ENCODE measurements at places on chromosomes 16 and 17. TPM values are rescaled to one million over a fixed set of nuclear protein-coding genes. Genes with fewer than 3 reads are reported as not detected.

The MMP25 gene
- not detected for total RNA-seq

The RCVRN gene
- not detected for total RNA-seq

DNA sequence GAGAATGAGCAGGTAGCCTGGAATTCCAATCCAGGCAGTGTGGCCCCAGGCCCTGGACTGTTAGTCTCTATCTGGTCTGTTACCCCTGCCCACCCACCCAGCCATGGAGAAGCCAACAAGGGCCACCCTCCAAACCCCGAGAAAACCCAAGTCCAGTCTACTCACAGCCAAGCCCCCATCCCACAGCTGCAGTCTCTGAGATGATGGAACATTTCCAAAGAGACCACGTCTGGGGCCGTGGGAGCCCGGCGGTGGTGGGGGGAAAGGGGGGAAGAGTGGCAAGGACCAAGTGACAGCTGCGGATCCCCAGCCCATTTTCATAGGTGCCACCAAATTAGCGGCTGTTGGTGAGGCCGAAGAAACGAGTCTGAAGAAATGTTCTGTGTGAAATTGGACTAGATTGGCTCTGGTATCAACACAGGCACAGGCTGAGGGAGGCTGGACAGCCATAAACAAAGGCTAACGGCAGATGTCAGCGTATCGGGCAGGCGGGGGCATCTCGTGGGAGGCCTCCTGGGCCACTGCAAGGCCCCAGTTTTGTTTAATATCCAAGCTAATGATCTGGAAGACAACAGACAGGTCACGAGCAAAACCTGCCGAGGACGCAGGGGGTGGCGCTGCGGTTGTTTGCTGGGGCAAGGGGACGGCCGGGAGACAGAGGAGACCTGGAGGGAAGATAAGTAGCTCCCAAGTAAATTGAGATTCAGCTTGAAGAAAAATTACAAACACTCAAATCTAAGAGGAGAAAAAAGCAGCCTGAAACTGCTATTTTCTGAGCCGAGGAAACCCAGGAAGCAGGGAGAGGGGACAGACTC is 53.4 kb downstream of the RBFOX3 start:
- no peaks in the 10 kb centered on the region for H3K36me3 ChIP-seq
- H3K4me1 ChIP-seq = no peaks in the 10 kb centered on the region
- no peak overlapping the region for H3K27ac ChIP-seq
- peaks cover 31% of the 10 kb centered on the region for H3K27me3 ChIP-seq

DNA sequence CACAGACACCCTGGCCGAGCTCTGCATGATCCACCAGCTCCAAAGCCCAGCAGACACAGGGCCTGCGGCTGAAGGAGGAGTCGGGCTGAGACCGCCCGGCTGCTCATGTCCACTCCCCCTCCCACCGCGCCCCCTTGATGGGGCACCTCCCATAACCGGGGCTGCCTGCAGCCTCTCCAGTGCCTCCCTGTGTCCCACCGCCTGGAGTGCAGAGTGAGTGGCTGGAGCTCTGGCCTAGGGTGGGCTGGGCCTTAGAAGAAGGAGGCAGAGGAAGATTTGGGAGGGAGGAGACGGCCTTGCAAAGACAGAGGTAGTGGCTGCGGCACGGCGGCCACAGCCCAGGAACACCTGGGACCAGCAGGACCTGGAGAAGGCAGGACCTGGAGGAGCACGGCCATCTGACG is 4.0 kb downstream of the CBFA2T3 start:
- no peaks in the 10 kb centered on the region for H3K4me1 ChIP-seq
- DNase-seq = no peak

The MED31 gene
- total RNA-seq = 24.2 TPM

GRCh38 chr16:10575506-10576130 is 4.8 kb downstream of the EMP2 start:
- no peaks in the 10 kb centered on the region for H3K36me3 ChIP-seq
- H3K4me1 ChIP-seq = peaks cover 33% of the 10 kb centered on the region
- H3K27me3 ChIP-seq = no peaks in the 10 kb centered on the region
- no peak overlapping the region for H3K27ac ChIP-seq
- no peak overlapping the region for H3K4me3 ChIP-seq

- H3K4me3 ChIP-seq = peak overlapping the region; percentile 69
- peaks cover 12% of the 10 kb centered on the region for H3K4me1 ChIP-seq
- no peak overlapping the region for H3K27ac ChIP-seq
These were observed 27.3 kb downstream of the SLFN11 start for GRCh38 chr17:35345926-35346771.

DNA sequence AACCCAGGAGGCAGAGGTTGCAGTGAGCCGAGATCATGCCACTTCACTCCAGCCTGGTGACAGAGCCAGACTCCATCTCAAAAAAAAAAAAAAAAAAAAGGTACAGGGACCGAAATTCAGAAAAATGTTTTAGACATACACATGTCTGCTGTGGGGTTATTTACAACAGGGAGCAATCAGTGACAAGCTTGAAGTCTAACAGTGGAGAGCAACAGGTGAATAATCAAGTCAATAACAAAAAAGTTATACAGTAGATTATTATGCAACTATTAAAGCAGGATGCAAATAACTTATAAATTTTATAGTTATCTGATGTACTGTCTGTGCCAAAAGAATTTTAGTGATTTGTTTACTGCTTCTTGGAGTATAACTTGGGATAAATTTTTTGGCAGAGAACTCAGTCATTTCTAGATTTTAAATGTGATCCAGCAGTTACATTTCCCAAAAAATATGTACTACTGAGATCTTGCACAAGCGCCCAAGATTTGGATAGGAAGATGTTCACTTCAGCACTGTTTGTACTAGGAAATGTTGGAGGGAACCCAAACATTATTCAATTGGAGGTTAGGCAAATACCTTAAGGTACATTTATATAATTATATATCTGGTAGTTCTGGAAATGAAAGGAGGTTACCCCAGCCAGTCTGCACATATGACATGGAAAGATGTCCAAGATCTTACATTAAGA is 34.1 kb downstream of the EEF2K start:
- DNase-seq = no peak

DNA sequence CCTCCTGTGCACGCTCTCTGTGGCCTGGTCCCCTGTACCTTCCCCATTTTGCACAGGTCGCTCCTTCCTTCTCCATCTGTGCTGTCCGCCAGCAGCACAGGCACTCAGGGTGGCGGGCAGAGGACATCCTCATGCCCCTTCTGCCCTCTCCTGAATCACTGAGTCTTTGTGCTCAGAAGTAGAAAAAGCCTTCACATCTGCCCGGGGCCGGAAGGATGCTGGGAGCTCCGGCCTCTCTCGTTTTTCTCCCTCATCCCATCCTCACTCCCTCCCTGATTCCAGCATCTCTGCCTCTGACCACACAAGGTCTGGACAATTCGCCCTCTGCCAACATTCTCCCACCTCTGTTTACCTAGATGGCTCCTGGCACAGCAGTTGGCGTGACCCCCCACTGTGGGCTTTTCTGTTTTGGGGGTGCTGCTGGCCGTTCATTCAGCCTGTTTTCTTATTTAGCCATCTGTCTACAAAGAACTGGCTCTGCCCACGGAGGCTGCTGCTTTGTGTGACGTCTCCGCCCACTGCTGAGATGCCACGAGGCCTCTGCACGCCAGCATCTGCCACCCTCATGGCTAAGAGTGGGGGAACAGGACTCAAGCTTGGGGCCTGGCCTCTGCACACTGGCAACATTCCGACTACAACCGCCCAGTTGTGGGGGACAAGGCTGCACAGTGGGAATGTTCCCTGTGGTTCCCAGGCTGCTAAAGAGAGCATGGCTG is 36.7 kb downstream of the SEC14L5 start:
- peaks cover 22% of the 10 kb centered on the region for H3K27me3 ChIP-seq
- no peak overlapping the region for H3K27ac ChIP-seq
- H3K4me1 ChIP-seq = no peaks in the 10 kb centered on the region
- no peaks in the 10 kb centered on the region for H3K36me3 ChIP-seq
- no peak for DNase-seq

DNA sequence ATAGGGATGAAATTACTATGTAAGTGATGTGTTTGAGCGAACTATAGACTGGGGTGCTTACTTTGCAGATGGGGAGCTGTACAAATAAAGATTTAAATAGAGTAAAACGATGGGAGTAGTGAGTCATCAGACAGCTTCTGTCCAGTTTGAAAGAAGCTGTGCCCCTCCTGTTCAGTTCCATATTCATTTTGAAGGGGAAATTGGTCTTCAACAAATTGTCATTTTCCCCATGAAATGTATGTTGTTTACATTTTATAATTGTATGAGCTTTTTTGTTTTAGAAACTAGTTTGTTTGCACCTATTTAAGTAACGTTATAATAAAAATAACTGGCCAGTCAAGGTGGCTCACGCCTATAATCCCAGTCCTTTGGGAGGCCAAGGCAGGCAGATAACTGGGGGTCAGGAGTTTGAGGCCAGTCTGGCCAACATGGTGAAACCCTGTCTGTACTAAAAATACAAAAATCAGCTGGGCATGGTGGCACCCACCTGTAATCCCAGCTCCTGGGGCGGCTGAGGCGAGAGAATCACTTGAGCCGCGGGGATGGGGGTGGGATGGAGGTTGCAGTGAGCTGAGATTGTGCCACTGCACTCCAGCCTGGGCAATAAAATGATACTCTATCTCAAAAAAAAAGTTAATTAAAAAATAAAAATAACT is 20.2 kb downstream of the SEC14L1 start:
- no peak overlapping the region for H3K4me3 ChIP-seq
- H3K4me1 ChIP-seq = peaks cover 56% of the 10 kb centered on the region
- peak overlapping the region; percentile 50 for H3K27ac ChIP-seq
- H3K36me3 ChIP-seq = peaks cover 7% of the 10 kb centered on the region
- no peak for DNase-seq

DNA sequence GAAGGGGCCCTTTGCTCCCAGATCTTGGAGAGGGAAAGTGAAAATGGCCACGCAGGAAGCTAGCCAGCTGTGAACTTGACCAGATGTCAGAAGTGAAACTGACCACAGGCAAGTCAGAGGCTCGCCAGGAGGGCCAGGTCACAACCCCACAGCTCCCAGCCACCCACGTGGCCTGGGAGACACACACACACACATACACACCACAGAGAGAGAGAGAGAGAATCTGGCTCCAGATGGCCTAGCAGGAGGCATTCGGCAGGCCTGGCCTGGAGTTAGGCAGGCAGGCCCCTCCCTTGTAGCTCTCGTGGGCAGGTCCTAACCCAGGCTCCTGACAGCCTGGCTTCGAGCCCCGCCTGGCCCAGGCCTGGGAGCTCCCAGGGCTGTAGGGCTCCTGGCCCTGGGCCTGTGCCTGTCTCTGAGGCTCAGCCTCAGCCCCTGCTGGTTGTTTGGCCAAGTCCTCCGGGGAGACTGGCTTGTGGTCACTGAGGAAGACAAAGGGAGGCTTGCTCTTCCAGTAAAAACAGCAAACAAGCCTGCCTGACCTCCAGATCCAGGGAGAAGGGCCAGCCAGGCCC is 20.2 kb downstream of the NGFR start:
- peak; percentile 95 for DNase-seq
- no peak overlapping the region for H3K4me3 ChIP-seq
- peaks cover 8% of the 10 kb centered on the region for H3K27me3 ChIP-seq
- H3K4me1 ChIP-seq = peaks cover 26% of the 10 kb centered on the region

DNA sequence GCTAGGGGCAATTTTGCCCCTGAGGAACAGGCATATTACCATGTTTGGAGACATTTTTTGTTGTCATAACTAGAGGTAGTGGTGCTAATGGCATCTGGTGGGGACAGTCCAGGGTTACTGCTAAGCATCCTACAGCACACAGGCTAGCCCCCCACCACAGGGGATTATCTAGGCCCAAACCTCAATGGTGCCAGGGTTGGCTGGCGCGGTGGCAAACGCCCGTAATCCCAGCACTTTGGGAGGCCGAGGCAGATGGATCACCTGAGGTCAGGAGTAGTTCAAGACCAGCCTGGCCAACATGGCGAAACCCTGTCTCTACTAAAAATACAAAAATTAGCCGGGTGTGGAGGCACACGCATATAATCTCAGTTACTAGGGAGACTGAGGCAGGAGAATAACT is 15.2 kb downstream of the C1QTNF1 start:
- no peaks in the 10 kb centered on the region for H3K27me3 ChIP-seq
- no peak overlapping the region for H3K4me3 ChIP-seq
- H3K36me3 ChIP-seq = peaks cover 6% of the 10 kb centered on the region
- peaks cover 27% of the 10 kb centered on the region for H3K4me1 ChIP-seq
- DNase-seq = peak; percentile 30
- H3K27ac ChIP-seq = no peak overlapping the region

GRCh38 chr17:42325026-42325425 is 36.7 kb downstream of the STAT5A start:
- H3K27me3 ChIP-seq = no peaks in the 10 kb centered on the region
- H3K4me3 ChIP-seq = no peak overlapping the region
- no peak for DNase-seq
- H3K4me1 ChIP-seq = peaks cover 40% of the 10 kb centered on the region
- H3K36me3 ChIP-seq = peaks cover 43% of the 10 kb centered on the region
- H3K27ac ChIP-seq = peak overlapping the region; percentile 88

GRCh38 chr17:29215717-29216116 is 30.9 kb upstream of the CRYBA1 start:
- H3K36me3 ChIP-seq = no peaks in the 10 kb centered on the region
- DNase-seq = no peak
- H3K27me3 ChIP-seq = peaks cover 3% of the 10 kb centered on the region
- no peak overlapping the region for H3K27ac ChIP-seq
- peaks cover 8% of the 10 kb centered on the region for H3K4me1 ChIP-seq

DNA sequence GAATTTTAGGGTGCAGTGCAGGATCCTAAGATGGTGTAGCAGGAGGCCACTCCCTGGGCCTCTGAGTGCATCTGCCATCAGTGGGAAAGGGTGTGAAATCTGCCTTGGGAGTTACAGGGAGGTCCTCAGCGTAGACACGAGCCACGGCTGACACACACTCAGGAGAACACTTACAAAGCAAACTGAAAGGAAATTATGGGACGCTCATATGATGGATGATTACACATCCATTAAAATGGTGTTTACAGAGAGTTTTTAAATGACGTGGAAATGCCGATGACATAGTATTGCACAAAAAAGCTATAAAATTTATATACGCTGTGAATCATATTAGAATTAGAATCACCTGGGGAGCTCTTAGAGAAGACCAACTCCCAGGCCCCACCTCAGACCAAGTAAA is 175.2 kb downstream of the CCDC182 start:
- H3K27me3 ChIP-seq = no peaks in the 10 kb centered on the region
- H3K36me3 ChIP-seq = no peaks in the 10 kb centered on the region
- DNase-seq = no peak
- no peak overlapping the region for H3K27ac ChIP-seq
- no peak overlapping the region for H3K4me3 ChIP-seq

- H3K27ac ChIP-seq = no peak overlapping the region
- DNase-seq = no peak
- H3K36me3 ChIP-seq = no peaks in the 10 kb centered on the region
- peaks cover 15% of the 10 kb centered on the region for H3K27me3 ChIP-seq
These were observed 7.9 kb upstream of the BAIAP2 start for GRCh38 chr17:81027038-81027437.

DNA sequence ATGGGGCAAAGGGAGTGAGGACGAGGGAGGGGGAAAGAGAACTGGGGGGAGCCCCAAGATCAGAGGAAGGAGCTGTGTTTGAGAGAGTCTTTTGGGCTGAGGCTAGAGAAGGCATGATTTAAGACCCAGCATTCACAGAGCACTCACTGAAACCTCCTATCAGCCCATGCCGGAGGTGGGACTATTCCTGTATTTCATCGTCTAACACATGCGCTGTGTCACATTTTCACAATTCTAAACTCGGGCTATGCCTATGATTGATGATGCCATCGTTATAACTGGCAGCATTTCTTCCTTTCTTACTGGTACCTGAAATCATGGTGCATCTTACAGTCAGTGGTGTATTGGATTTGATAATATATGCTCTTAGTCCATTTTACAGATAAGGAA is 3.5 kb downstream of the FAM171A2 start:
- DNase-seq = no peak
- H3K27ac ChIP-seq = no peak overlapping the region
- no peak overlapping the region for H3K4me3 ChIP-seq
